ENCODE measurements at places on chromosomes 2 and 18. TPM values are rescaled to one million over a fixed set of nuclear protein-coding genes. Genes with fewer than 3 reads are reported as not detected.

CRYGC gene
- total RNA-seq, result not detected

HOXD1 gene
- not detected for total RNA-seq

TMEM163 gene
- not detected for total RNA-seq

ERLEC1 gene
- 23.8 TPM for total RNA-seq

GRCh38 chr18:69399253-69399652 lies 1.4 kb upstream of the DOK6 start:
- H3K27ac ChIP-seq, result no peak overlapping the region
- H3K4me3 ChIP-seq, result no peak overlapping the region
- no peak for DNase-seq

DNA sequence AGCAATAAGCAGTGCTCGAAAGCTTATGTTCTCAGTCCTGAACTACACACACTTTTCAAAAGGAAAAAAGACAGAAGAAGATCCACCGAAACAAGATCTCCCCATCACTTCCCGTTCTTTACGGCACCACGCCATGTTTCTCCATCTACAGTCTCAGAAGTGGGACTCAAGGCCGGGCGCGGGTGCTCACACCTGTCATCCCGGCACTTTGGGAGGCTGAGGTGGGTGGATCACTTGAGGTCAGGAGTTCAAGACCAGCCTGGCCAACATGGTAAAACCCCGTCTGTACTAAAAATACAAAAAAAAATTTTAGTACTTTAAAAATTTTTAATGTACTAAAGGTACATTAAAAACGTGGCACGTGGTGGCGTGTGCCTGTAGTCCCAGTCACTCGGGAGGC lies 31.2 kb downstream of the ZNF516 start:
- no peak overlapping the region for H3K4me3 ChIP-seq
- peaks cover 28% of the 10 kb centered on the region for H3K4me1 ChIP-seq
- H3K27ac ChIP-seq, result no peak overlapping the region
- DNase-seq, result no peak

GRCh38 chr2:15802657-15803542 lies 137.4 kb upstream of the MYCN start:
- no peaks in the 10 kb centered on the region for H3K36me3 ChIP-seq
- no peaks in the 10 kb centered on the region for H3K4me1 ChIP-seq
- no peak overlapping the region for H3K4me3 ChIP-seq
- H3K27me3 ChIP-seq, result no peaks in the 10 kb centered on the region

DNA sequence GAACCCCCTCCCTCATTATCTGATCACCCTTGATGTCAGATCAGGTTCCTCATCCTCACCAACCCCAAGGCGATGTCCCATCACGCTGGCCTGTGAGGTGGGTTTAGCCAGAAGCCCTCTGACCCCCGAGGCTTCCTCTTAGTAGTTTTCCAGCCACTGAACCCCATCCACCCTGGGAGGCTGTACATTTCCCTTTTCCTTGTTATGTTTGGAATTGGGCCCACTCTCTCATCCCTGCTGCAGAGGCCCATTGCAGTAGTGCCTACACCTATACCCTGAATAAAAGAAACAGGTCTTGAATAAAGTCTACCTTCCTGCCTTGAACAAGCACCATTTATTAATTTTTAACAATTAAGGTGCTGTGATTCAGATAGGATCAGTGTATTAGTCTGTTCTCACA lies 80.1 kb downstream of the NCAPH start:
- peaks cover 14% of the 10 kb centered on the region for H3K4me1 ChIP-seq
- no peak overlapping the region for H3K4me3 ChIP-seq
- no peaks in the 10 kb centered on the region for H3K36me3 ChIP-seq

DNA sequence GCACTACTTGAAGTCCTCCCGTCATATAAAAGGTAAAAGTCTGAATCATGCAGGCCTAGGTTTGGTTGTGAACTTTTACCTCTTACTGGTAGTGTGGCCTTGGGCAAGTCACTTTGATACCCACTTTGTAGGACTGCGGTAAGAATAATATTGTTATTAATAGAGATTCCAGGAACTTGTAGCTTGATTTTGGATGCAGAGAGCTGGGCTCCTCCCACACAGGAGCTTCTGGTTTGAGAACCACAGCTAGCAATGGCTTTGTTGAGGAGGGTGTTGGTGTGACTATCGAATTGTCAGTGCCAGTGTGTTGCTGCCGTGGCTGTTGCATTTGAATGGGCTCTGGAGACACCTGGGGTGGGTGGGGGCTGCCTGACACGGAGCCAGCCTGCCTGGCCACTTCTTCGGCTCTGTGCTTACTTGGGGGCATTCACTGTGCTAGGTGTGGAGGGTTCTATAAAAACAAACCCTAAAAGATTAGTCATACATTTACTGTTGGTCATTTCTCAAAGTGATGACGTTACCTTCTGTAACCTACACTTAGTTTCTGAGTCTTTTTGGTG lies 38.5 kb downstream of the ASAP2 start:
- H3K27me3 ChIP-seq, result no peaks in the 10 kb centered on the region
- H3K4me3 ChIP-seq, result no peak overlapping the region

- no peaks in the 10 kb centered on the region for H3K27me3 ChIP-seq
- no peak overlapping the region for H3K27ac ChIP-seq
- no peak overlapping the region for H3K4me3 ChIP-seq
- H3K36me3 ChIP-seq, result no peaks in the 10 kb centered on the region
- no peaks in the 10 kb centered on the region for H3K4me1 ChIP-seq
These were observed 889.9 kb upstream of the CHAC2 start for GRCh38 chr2:52877703-52878102.

DNA sequence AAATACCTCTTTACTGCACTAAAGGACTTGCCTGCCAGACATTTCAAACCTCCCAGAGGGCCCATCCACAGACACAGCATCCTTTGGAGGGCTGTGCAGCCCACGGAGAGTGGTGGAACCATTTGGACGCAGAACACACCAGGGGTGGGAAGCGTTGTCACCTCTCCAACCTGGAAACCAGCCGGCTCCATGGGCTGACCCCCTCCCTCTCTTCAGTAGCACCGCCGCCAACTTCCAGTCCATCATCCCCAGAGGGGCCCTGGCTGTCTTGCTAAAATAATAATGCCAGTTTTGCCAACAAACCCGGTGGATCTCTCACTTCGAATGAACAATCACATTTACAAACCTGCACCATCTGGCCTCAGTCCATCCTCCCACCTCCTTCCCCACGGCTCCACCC lies 203.9 kb downstream of the FBXO15 start:
- H3K27ac ChIP-seq, result no peak overlapping the region
- H3K4me3 ChIP-seq, result no peak overlapping the region
- H3K36me3 ChIP-seq, result no peaks in the 10 kb centered on the region
- no peaks in the 10 kb centered on the region for H3K4me1 ChIP-seq
- DNase-seq, result no peak
- no peaks in the 10 kb centered on the region for H3K27me3 ChIP-seq

- no peaks in the 10 kb centered on the region for H3K36me3 ChIP-seq
- H3K4me3 ChIP-seq, result no peak overlapping the region
- H3K27ac ChIP-seq, result no peak overlapping the region
- no peaks in the 10 kb centered on the region for H3K4me1 ChIP-seq
These were observed 196.4 kb upstream of the HDAC4 start for GRCh38 chr2:239597216-239597615.

- no peaks in the 10 kb centered on the region for H3K27me3 ChIP-seq
- no peaks in the 10 kb centered on the region for H3K36me3 ChIP-seq
- H3K27ac ChIP-seq, result no peak overlapping the region
- DNase-seq, result no peak
These were observed 440.4 kb upstream of the CDH20 start for GRCh38 chr18:60892855-60893254.

GRCh38 chr18:74331404-74331803 lies 15.8 kb downstream of the C18orf63 start:
- no peaks in the 10 kb centered on the region for H3K4me1 ChIP-seq
- no peaks in the 10 kb centered on the region for H3K27me3 ChIP-seq
- no peak overlapping the region for H3K27ac ChIP-seq
- no peak for DNase-seq
- no peak overlapping the region for H3K4me3 ChIP-seq
- no peaks in the 10 kb centered on the region for H3K36me3 ChIP-seq

DNA sequence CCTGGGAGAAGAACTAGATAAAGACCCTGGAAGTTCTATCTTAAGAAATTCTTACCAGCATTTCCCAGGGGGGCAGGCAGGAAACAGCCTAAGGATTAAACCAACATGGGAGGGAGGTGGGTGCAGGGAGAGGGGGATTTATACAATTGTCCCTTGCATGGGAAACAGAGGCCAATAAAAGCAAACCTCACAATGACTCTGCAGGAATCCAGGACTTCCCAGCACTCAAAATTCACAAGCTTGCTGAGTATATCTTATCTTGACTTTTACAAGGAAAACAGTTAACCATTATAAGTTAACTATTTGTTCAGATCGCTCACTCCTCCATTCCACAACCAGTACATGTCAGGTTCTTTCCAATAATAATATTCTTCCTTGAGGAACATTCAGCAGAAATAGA lies 241.3 kb downstream of the MREG start:
- DNase-seq, result no peak
- H3K27me3 ChIP-seq, result no peaks in the 10 kb centered on the region
- no peak overlapping the region for H3K4me3 ChIP-seq

All from psoas muscle (tissue), 8 donors.